ENCODE measurements at places on chromosomes 4 and X.

DNA sequence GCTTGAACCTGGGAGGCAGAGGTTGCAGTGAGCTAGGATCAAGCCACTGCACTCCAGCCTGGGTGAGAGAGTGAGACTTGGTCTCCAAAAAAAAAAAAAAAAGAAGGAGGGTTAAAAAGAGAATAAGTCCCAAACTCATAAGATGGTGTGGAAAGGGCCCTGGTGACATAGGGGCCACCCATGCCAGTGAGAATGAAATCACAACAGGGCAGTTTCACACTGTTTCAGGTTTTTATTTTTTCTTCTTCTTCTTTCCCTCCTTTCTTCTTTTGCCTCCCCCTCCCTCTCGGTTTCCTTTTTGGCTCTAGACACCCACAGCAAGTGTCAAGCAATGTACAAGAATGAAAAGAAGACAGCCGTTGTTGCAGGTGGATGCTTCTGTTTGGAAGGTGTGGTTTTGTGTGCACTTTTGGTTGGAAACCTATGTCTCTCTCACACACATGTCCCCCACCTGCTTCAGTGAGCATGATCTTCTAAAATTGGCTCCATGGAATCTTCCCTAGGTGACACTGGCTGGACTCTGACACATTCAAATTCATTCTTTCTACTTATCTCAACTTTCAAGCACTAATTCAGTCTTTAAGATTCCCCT, 14.4 kb upstream of the TLR8 start:
- no peak for DNase-seq

DNA sequence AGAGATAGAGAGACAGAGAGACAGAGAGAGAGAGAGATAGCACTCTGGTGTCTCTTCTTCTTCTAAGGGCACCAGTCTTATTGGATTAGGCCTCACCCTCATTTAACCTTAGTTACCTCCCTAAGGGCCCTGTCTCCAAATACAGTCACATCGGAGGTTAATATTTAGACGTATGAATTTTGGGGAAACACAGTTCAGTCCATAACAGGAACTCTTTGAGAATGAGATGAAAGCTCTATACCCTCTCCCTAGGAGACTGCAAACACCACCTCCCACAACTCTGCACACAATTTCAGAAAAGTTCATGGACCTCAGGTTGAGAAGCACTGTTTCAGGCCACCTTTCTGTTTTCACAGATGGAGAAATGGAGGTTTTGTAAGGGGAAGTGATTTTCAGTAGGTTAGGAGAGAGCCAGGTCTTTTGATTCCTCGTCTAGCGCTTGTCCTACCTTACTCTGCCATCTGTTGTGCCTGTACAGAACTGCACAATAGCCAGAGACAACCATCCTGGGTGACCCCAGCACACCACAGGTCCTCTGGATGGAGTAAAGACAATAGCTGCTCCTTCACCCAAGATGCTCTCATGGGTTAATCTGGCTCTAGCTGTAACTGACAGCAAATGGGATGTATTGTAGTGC, 16.9 kb upstream of the LOC101059915 start:
- no peak for DNase-seq

DNA sequence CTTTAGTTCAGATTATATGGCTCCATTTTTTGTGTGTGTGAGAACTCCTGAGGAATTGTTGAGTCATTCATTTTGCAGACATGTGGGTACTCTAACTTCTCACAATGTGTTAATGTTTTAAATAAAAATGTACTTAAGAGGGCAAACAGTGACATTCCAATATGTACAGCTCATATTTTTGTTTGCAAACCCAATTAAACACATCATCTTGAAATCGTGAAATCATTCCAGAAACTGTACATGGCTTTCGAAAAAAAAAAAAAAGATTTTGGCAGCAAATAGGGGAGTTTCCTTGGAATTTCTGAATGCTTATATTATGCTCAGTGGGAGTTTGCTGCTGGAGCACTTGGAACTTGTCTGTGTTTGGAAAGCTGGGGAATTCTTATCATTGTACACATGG, 85.0 kb downstream of the HPGD start:
- no peak for DNase-seq

GRCh38 chr4:173960398-173960797, 323.1 kb downstream of the FBXO8 start:
- DNase-seq = no peak

DNA sequence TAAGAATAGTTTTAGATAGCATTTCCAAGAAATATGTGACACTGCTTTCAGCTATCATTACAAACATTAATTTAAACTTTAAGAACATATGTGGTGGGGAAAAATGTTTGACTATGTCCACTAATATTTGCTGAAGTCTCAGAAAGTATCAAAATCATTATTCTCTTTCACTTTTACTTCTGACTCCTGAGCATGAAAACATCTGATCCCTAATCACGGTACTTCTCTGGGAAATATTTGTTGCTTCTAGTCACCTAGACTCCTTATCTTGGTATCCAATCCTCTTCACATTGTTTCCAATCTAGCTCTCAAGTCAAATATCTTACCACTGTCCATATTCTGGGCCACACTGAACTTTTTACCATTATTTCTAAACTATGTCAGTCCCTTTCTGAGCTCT, 10.8 kb downstream of the NUDT6 start:
- no peak for DNase-seq

DNA sequence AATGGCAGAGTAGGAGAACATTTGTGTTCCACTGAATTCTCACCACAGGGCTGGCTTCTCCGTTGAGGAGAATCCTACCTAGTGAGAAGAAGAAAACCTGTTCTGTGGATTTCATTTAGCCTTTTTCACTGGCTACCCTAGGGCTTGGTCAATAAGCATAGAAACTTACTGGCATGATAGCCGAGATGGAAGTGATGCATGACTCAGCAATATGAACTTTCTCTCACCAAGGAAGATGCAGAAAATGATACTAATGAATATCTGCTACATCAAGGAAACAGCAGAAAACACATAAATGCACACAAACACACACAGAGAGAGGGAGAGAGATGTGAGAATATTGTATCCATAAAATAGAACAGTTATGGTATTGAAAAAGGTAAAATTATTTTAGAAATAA, 216.3 kb downstream of the HHIP start:
- DNase-seq = no peak

- DNase-seq = no peak
These were observed 139.8 kb downstream of the PALLD start for GRCh38 chr4:168636506-168637196.

DNA sequence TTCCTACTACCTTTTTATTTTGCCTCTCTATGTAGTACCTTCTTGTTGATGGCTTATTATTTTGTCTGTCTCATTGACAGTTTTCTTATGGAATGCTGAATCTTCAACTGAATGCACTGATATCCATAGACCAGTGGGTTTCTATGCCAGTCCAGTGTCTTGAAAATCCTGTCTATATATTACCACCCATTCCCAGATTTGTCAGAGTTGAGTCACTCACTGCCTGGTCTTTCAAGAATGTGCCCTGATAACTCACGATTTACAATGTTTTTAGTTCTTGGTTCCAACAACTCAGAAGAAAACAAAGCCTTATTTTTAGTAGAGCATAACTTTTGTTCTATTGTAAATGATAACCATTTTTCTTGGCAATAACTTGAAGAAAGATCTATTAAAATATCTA, 606.0 kb upstream of the PITX2 start:
- no peak for DNase-seq

- DNase-seq = peak; percentile 1
These were observed 25.5 kb upstream of the MORC4 start for GRCh38 chrX:107025545-107025944.

GRCh38 chr4:76607266-76607799, 172.3 kb downstream of the SHROOM3 start:
- no peak for DNase-seq

GRCh38 chr4:126470862-126471261, 1156.1 kb downstream of the FAT4 start:
- DNase-seq = no peak

GRCh38 chr4:42136371-42136770, 16.1 kb downstream of the BEND4 start:
- DNase-seq = no peak

GRCh38 chr4:139943277-139943676, 210.7 kb downstream of the MAML3 start:
- no peak for DNase-seq

GRCh38 chrX:111568354-111568753, 56.9 kb downstream of the SERTM2 start:
- no peak for DNase-seq

GRCh38 chr4:78652282-78652876, 100.8 kb downstream of the ANXA3 start:
- DNase-seq = no peak

GRCh38 chr4:167218022-167218608, 16.2 kb downstream of the SPOCK3 start:
- DNase-seq = no peak

DNA sequence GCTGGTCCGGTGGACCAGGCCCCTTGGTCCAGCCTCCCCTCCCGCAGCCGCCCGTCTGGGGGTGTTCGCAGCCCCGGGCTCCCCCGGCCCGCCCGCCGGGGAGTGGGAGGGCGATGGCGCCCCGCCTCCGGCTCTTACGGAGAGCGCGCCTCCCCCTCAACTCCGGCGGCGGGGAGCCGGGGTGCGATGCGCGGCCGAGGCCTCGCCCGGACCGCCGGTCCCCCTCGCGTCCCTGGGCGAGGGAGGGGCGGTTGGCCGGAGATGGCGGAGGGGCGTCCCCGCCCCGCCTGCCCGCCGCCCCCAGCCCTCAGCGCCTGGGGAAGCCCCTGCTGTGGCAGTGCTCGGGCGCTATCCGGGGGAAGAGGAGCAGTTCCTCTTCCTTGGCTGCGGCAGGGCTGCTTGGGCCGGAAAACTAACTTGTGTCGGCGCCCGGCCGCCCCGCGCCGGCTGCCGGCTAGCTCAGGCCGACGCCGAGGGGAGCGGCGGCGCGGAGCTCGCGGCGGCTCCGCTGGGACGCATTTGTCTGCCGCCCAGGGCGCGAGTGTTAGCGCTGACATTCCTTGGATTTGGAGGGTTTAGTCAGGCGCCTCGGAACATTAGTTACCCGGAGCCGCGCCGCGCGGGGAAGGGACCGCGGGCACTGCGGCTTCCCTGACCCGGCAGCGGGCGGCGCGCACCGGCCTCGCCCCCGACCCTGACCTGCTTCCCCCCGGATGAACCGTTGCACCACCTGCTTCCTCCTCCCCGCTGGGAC, 994 bp downstream of the GALNT7 start:
- peak; percentile 16 for DNase-seq

GRCh38 chr4:61522312-61522711, 322.2 kb downstream of the ADGRL3 start:
- DNase-seq = no peak

- no peak for DNase-seq
These were observed 243.7 kb downstream of the TENM3 start for GRCh38 chr4:182486881-182487280.

- DNase-seq = no peak
These were observed 68.8 kb upstream of the BCOR start for GRCh38 chrX:40166582-40166981.

- DNase-seq = no peak
These were observed 1.6 kb downstream of the SCARB2 start for GRCh38 chr4:76211769-76212708.

GRCh38 chr4:108118505-108118904, 50.2 kb downstream of the LEF1 start:
- no peak for DNase-seq

DNA sequence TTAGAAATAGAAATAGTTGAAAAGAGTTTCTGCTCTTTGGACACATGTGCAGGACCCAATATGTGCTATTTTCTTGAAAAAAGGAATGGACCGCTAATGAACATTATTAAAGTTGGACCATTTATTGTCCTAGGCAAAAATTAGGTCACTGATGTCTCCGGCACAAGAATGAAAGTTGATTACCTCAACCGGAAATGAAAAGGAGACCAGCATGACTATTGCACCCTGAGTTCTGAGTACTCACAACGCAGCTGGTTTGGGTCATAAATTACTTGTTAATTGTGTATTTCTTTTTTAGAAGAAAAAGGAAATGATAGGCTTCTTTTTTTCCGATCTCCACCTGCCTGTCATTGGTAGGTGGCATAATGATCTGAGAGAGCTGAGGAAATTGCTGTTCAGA, 232.7 kb downstream of the ARHGAP24 start:
- no peak for DNase-seq

DNA sequence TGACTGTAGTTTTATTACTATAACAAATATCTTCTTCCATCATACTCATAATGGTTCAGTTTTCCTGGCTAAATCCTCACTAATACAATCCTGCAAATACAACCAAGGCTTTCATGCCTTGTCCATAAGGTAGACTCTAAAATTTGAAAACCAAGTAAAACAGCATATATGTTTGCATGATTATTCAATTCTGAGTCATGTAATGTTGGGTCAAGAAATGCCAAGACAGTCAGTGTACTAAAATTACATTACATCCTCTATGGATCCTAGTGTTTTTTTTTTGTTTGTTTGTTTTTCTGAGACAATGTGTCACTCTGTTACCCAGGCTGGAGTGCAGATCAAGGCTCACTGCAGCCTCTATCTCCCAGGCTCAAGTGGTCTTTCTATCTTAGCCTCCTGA, 38.6 kb upstream of the TEX13D start:
- no peak for DNase-seq

GRCh38 chr4:4492161-4492847, 49.5 kb downstream of the STX18 start:
- DNase-seq = no peak

DNA sequence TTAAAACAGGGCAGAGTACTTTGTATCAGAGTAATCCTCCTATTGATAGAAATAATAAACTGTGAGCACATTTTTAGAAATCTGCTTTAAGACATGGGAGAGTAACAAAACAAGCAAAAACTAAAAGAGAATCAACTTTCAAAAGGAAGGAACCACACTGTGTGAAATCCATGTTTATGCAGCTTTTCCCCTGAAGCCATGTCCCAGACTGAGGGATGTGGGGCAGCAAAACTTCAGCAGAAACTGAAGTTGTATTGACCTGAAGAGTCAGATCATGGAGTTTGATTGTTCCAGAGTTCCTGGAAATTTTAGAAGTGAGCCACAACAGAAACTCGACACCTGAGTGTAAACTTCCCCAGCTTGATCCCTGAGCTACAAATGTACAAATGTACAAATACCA, 53.2 kb downstream of the COMMD8 start:
- no peak for DNase-seq

GRCh38 chr4:76626686-76627465, 191.8 kb downstream of the SHROOM3 start:
- no peak for DNase-seq

- DNase-seq = no peak
These were observed 85.8 kb downstream of the CXXC4 start for GRCh38 chr4:104408878-104409277.

DNA sequence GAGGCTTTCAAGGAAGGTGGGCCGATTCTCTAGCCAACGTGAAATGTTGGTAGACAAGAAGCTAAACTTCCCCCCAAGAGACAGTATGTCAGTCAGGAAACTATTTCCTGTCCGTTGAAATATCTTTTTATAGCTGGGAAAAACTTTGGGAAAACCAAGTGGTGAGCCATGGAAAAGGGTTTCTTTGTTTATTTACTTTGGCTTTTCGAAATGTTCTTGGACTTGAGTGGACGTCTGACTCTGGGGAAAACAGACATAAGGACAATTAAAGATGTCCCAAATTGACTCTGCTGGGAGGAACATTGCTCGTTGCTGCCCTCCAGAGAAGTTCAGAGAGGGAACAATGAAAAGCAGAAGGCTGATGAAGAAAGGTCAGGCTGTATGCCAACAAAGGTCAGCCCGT, 295.4 kb downstream of the RAPGEF2 start:
- DNase-seq = no peak

- DNase-seq = no peak
These were observed 260.4 kb downstream of the SMARCA1 start for GRCh38 chrX:129262912-129263311.

Data from NCI-H526 treated with DMSO at 0.1 percent for 48 hours (cell line).